ENCODE measurements at places on chromosomes 7 and 10.

DNA sequence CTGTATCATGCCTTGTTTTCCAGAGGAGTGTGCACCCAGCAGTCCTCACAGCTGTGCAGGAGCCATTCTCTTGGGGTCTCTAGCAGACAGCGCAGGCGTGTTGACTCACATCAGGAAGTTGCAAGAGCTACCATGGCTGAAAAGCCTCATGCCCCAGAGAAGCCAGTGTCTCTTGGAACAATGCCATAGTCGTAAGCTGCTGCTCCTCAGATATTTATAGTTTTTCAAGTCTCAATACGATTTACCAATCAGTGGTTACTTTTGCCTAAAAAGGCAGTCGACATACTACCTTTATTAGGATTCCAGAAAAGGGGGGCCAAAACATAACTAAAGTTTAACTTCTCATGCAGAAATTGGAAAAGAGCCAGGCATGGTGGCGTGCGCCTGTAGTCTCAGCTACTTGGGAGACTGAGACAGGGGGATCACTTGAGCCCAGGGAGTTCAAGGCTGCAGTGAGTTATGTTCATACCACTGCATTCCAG is 407.7 kb downstream of the PARD3 start:
- DNase-seq: no peak

DNA sequence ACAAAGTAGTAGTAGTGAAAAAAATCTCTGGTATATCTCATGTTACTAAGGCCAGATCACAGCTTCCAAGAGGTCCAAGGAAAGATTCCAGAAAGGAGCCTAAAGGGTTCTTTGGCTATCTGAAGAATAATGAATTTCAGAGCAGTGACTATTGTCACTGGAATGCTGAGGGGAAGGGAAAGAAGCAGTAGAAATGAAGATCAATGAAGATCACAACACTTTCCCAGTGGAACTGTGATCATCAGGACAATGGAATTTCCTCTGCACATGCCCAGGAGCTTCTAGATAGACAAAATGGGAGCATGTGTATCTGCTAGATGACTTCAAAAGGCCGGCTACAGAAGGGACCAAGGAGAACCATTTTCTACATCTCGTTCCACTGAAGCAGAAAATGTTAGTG is 219.5 kb upstream of the PHYHIPL start:
- DNase-seq: peak; percentile 45

DNA sequence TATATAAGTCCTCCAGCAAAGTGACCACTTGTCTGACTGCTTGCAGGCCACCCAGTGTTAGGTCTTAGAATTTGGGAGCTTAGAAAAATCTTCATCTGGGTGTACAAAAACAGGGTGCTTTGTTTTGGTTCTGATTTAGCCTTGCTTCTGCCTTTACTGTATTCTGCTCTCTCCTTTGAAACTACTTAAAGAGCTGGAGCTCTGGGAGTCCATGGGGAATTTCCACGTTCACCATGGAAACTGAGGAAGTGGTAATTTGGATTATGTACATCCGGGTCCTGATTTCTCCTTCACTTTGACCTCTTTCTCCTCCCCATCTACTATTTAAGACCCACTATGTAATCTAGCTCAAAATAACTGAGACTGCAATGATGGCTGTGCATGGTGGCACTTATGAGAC is 103.0 kb downstream of the JAZF1 start:
- DNase-seq: no peak

- DNase-seq: no peak
Measured at GRCh38 chr10:43673471-43673870, 24.8 kb upstream of the ZNF32 start.

GRCh38 chr7:1961701-1962276 is 271.0 kb downstream of the MAD1L1 start:
- DNase-seq: no peak

GRCh38 chr10:100370714-100371481 is 23.9 kb downstream of the SCD start:
- DNase-seq: peak; percentile 86

- DNase-seq: no peak
Measured at GRCh38 chr7:52030722-52031121, 714.1 kb upstream of the COBL start.

GRCh38 chr7:146423446-146423845 is 306.8 kb downstream of the CNTNAP2 start:
- no peak for DNase-seq

DNA sequence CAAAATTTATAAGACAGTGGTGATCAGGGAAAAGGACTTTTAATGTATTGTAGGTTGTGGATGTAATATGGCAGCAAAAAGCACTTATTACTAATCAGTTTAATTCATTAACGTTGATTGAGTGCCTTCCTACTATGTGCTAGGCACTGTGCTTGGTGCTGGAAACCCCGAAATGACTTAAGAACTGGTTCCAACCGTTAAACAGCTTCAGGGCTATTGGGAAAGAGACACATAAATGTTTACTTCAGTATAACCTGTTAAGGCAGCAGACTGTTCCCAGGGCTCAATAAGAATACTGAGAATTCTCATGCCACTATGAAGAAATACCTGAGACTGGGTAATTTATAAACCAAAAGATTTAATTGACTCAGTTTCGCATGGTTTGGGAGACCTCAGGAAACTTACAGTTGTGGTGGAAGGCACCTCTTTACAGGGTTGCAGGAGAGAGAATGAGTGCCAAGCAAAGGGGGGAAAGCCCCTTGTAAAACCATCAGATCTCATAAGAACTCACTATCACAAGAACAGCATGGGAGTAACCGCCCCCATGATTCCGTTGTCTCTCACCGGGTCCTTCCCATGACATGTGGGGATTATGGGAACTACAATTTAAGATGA is 1.1 kb upstream of the SLC25A13 start:
- no peak for DNase-seq

DNA sequence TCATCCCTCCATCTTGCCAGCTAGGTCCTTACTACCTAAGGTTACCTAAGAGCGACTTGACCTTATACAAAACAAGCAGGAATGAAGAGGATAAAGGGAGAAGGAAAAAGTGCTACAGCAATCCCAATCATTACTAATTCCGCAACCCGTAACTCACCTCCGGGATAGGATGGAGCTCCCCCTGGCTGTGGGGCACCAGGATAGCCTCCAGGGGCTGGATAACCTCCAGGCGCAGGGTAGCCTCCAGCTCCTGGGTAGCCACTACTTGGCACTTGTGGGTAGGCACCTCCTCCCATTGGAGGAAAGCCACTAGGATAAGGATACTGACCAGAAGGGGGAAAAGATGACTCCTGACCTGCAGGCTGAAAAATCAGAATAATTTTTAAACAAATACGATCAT is 15.8 kb downstream of the ANXA7 start:
- no peak for DNase-seq

GRCh38 chr10:69839696-69840345 is 38.1 kb downstream of the COL13A1 start:
- DNase-seq: peak; percentile 81

GRCh38 chr7:4550117-4550516 is 132.0 kb upstream of the FOXK1 start:
- DNase-seq: no peak

GRCh38 chr10:88343761-88344484 is 239.2 kb downstream of the RNLS start:
- DNase-seq: no peak

DNA sequence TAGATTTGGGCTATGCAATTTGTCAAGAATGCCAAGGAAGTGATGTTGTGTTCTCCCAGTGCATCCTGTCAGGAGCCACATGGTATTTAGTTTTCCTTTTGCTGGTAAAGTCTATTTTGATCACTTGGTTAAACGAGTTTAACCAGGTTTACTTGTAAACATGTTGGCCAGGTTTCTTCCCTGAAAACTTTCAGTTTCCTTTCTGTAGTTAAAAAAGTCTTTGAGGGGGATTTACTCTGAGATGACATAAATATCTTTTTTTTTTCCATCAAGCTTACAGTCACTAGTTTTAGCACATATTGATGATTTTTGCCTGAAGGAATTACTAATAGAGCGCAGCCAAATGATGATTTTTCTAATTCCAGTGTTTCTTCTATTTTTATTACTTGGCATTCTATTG is 320.5 kb downstream of the PHF14 start:
- DNase-seq: no peak

DNA sequence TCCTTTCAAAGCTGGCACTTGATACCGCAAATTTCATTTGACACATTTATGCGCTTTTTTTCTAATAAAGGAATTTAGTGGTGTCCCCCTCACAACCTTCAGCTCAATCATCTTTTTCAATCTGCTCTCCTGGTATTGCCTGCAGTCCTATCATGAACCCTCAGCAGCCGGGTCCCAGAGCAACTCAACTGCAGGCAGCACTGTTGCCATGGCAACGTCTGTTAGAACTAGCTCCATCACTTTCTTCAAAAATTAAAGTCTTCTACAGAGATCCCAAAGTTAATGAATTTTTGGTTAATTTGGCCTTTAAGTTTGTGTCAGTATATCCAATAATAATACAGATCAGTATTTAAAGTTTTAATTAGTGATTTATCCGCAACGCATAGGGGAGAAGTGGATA is 136.1 kb upstream of the TARP start:
- DNase-seq: no peak

GRCh38 chr7:109552017-109552416 is 982.3 kb downstream of the DNAJB9 start:
- no peak for DNase-seq

DNA sequence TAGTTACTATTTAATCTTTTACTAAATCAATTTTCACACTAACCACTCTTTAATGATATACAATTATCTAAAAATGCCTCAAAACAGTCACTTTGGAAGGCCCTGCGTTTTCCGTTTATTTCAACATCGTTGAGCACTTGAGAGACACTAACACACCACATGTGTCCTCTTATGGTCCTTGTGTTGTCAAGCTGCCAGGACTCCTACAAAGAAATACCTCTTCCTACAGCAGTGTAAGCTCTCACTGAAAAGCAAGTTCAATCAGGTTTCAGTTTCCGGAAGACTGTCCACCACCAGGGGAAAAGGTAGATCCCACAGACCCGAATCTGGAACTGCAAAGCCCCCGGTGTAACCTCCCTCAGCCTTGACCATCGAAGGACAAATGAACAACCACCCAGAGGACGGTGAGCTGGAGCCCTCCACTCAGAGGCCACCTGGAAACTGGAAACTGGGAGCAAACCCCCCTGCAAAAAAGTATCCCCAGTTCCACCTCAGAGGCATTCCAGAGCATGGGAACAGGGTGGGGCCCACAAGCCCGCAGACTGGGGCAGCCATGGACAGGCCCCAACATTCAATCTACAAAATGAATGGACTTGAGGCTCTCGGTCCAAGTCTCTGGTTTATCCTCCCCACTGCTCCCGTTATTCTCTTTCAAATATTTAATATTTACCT is 37.6 kb downstream of the KCNH2 start:
- no peak for DNase-seq

DNA sequence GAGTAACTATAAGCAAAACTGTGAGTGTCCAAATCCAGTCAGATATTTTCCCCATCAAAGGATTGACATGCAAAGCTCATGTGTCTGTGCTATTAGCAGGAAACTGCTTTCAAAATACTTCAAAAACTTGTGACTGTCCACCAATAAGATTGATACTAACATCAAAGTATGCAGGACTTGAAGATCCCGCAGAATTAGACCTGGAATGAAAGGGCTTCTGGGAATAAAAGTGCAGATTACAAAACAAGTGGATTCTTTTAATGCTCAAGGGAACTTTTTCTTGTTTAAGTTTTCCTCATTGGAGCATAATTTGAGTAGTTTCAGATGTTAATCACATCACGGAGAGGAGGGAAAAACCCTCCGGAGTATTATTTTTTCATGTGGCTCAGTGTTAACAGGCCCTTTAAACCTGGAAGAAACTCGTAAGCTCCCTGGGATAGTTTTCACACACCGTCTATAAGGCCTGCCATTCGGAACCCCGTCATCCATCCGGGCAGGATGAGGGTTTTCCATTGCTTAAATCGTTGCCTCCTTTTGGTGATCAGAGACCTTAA is 33.9 kb upstream of the MKX start:
- DNase-seq: peak; percentile 34

DNA sequence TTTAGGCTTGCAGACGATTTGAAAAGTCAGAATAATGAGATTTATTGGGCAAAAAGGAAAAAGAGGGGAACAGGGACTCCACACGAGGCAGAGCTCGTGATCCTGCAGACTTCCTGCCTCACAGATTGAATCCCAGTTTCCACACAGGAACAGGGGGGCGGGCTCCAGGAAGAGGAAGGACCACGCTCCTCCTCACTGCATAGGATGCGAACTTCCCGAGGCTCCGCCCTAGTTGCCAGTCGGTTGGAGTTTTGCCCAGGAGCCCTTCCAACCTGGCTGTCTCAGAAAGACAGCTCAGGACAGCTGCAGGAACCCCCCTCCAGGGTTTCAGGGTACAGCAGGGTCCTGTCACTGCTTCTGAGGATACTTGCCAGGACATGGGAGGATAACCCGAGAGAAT is 488.3 kb upstream of the ADARB2 start:
- DNase-seq: no peak

DNA sequence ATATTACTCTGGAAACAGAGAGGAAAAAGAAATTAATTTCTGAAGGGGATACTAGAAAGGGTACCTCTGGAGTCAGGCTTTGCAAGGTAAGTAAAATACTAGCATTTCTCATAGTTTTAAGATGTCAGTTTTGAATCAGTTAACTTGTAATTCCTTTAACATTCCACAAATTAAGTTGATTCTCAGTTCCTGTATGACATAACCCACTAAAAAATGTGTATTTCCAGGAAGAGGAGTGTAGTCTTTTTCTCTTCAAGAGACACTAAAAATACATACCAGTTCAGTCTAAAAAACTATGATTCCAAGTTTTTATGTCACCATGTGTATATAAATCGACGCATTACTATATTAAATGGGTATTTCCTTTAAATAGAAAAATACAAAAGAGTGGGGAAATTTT is 113.2 kb downstream of the CDK6 start:
- DNase-seq: peak; percentile 66

DNA sequence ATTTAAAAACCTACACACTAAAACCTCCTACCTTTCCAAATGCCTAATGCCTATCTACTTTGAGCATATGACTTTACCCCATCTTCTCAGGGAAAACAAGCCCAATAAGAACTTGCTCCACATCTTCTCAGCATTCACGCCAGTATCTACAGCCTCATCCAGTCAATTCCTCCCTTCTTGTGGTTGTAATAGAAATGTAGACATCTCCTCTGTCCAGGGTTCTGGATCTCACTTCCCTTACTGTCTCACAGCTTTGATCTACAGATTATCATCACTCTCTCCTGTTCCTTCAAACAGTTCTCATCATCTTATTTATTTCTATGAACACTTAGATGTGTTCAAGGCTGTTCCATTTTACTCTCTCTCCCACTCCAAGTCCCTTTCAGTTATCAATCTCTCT is 70.4 kb upstream of the NOBOX start:
- DNase-seq: no peak

- DNase-seq: no peak
Measured at GRCh38 chr7:29647020-29647654, 83.5 kb downstream of the PRR15 start.

- no peak for DNase-seq
Measured at GRCh38 chr10:131708225-131708880, 192.5 kb upstream of the PPP2R2D start.

GRCh38 chr10:100615241-100615640 is 79.5 kb downstream of the HIF1AN start:
- no peak for DNase-seq

GRCh38 chr7:107638594-107638993 is 22.0 kb upstream of the SLC26A4 start:
- no peak for DNase-seq

Measured in GM03348 (cell line).